ENCODE measurements at places on chromosomes 16 and 17. TPM values are rescaled to one million over a fixed set of nuclear protein-coding genes. Genes with fewer than 3 reads are reported as not detected.

YPEL2 gene
- 1.5 TPM for total RNA-seq

TBC1D3I gene
- not detected for total RNA-seq

TMEM235 gene
- total RNA-seq, result not detected

CCL17 gene
- total RNA-seq, result not detected

BIRC5 gene
- total RNA-seq, result 160 TPM

TMEM238L gene
- total RNA-seq, result not detected

DNAH3 gene
- total RNA-seq, result under 0.01 TPM

KRT31 gene
- total RNA-seq, result not detected

MYL4 gene
- not detected for total RNA-seq

GRCh38 chr17:15263206-15263579 lies 1.9 kb downstream of the PMP22 start:
- DNase-seq, result peak; percentile 89

- no peak for DNase-seq
Observed at GRCh38 chr17:72681844-72682243, 410.6 kb downstream of the SLC39A11 start.

DNA sequence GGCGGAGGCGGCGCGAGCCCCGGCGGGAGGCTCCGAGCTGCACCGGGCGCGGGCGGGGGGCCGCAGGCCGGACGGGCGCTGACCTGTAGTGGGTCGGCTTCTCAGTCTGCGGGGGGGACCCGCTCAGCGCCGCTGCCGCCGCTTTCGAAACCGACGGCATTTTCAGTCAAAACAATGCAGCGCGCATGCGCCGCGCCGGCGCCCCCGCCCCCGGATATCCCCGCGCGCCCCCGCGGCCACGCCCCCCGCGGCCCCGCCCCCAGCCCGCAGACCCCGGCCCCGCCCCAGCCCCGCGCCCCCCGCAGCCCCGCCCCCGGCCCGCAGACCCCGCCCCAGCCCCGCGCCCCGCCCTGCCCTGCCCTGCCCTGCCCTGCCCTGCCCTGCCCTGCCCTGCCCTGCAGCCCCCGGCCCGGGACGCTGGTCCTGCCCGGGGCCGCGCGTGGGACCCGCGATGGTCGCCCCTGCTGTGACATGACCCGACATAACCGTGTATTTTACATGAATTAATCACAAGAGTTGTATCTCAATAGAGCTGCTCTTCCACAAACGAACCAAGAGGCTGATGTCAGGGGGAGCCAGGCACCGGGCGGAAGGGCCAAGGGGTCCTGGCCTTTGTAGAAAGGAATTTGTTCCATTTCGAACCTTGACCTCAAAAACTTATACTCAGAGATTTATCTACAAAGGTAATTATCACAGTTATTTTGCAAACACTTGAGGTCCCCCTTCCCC lies at the start of gene UNKL:
Gene UNKL, minus strand, starts transcription at position 173 of the 729 bp plus-strand sequence. Its CDS starts 13 bp downstream, at position 160.
- DNase-seq, result peak; percentile 37

- peak; percentile 78 for DNase-seq
Observed at GRCh38 chr16:64983963-64984362, 137.9 kb downstream of the CDH11 start.

GRCh38 chr16:49654425-49654824 lies 201.5 kb downstream of the ZNF423 start:
- DNase-seq, result no peak

GRCh38 chr16:51545951-51546350 lies 394.9 kb upstream of the SALL1 start:
- DNase-seq, result no peak

- no peak for DNase-seq
Observed at GRCh38 chr17:65684631-65685030, 123.2 kb upstream of the AXIN2 start.

DNA sequence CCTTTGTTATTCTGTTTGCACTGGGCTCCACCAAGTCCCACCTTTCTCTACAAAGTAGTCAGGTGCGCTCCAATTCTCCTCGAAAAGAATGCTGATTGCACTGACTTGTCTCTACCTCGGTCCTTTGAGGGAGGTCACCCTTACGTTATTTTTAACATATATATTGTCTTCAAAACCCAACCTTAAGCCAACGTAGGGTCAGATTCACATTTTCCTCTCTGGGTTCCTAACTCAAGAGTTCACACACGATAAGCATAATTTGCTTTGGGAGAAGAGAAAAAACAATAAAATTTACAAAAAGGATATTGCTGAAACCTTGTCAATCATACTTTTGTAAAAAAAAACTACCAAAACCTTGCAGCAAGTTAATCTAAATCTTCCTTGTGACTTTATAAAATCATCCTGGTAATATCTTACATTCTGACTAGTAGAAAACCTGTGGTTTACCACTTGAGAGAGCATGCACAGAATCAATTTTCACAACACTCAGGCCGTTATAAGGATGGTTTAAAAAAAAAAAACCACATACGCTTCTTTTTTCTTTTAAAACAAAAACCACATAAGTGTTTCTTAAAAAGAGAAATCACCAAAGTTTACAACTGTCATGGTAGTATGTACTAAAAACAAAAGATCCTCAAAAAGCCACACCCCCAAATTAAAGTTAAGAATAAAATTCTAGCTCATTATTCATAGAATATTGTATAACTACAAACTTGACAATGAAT lies 72.2 kb upstream of the TRAP1 start:
- DNase-seq, result no peak

GRCh38 chr17:65071861-65072260 lies 15.3 kb upstream of the GNA13 start:
- DNase-seq, result peak; percentile 47

DNA sequence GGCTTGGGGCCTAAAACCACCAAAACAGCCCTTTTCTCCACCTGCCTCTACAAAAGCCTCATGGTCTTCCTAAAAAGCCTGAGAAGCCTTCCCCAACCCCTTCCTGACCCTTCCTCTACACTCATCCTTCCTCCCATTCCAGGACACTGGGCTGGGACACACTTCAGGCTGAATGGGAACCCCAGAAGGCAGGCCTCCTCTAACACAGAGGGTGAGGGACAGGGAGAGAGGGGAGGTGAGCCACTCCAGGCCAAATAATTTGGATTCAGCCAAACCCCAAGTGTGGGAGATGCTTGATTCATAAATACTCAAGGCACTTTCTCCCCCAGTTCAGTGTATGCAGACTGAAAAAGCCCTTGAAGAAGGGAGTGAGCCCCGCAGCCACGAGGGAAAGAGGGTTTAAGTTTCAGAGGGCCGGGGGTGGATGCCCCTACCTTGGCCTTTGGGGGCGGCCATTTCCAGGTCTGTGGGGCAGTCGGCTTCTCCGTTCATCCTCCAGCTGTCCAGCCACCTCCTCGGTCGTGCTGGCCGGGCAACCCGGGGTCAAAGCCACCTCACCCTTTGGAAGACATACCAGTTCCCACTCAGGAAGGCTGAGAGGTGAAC lies 1.6 kb downstream of the UBTF start:
- DNase-seq, result no peak

GRCh38 chr16:83803811-83804210 lies 4.0 kb upstream of the HSBP1 start:
- DNase-seq, result no peak

- DNase-seq, result no peak
Observed at GRCh38 chr16:19744670-19745069, 26.6 kb downstream of the IQCK start.

- DNase-seq, result no peak
Observed at GRCh38 chr16:49477250-49477895, 103.8 kb downstream of the C16orf78 start.

DNA sequence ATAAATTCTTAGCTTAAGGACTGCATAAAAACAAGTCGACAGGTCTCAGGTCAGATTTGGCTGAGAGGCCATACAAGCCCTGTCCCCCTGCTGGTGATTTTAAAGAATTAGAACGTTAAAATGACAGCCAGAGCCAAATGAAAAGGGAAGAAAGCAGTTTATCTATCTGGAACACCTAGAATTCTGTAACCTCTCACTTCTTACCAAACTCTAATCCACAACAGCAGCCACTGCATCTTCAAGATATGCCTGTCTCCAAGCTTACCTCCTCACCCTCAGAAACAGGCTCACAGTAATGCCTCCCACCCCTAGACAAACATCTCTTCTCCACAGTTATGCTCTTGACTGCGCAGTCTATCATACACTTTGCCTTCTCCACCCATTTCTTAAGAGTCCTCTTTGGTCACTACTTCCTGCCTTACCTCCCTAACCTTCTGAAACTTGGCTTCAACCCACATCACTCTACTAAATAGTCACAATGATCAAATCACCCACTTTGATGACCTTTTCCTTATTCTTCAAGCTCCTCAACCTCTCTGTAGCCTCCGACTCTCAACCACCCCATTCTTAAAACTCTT lies 14.2 kb downstream of the ANKFY1 start:
- peak; percentile 31 for DNase-seq

- DNase-seq, result peak; percentile 84
Observed at GRCh38 chr17:18363101-18364049, at the start of gene SHMT1. Gene SHMT1 (minus strand): TSS chr17:18363550. CDS start chr17:18355981, 7,569 bp downstream.

DNA sequence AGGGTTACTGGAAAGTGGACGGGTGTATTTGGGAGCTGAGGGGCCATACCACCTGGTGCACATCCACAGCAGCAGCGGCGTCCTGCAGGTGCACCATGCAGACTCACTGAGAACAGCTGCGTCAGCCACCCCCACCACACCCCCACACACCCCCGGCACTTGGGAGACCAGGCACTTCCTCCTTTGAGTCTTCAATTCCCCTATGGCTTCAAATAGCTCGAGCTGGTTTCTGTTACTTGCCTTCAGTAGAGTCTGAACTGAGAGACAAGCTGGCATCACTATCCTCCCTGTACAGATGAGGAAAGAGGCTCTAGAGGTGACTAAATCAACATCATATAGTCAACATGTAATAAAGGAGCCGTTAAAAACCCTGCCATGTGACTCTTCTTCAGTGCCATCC lies 15.4 kb downstream of the CUEDC1 start:
- DNase-seq, result no peak

DNA sequence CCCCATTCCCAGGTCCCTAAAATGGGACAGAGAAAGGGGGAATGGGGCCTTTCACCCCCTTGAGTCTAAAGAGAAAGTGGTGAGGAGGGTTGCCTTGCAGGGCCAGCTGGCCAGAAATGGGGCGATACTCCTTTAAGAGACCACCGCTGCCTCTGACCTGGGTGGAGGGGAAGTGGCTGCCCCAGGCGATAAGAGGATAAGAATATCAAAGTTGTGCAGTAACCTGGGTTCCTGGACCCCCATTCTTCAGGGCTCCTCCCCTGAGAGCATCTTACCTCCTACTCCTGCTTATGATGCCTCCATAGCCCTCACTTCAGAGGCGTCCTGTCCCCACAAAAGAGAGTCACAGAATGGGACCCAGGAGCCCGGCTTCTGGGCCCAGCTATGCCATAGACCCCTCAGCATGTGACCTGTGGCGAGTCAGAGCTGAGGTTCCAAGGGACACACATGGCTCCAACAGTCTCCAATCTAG lies 5.2 kb upstream of the TSPOAP1 start:
- no peak for DNase-seq

- DNase-seq, result peak; percentile 16
Observed at GRCh38 chr16:46899443-46900143, 15.4 kb downstream of the GPT2 start.

DNA sequence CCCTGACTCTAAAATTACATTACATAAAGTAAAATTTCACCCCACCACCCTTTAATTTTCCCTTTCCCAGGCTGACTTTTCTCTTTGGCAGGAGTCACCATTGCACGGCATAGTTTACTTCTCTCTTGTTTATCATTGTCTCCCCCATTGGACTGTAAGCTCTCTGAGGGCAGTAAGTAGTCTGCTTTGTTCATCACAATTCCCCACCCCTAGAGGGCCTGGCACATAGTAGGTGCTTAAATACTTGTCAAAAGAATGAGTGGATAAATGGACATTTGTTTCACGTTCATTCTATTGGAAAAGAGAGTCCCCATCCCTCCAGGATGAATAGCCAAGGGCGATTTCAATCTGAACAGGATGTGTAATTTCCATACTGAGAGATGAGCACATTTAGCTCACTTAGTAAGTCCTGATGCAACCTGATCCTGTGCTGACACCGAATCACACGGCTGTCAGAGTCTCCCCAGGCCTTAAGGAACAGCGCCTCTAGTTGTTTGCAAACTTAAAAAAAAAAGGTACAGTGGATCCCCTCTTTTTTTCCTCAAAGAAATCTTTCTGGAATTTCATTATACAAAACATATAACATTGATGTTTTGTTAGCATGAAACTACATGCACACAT lies 54.0 kb downstream of the AKAP1 start:
- DNase-seq, result no peak

DNA sequence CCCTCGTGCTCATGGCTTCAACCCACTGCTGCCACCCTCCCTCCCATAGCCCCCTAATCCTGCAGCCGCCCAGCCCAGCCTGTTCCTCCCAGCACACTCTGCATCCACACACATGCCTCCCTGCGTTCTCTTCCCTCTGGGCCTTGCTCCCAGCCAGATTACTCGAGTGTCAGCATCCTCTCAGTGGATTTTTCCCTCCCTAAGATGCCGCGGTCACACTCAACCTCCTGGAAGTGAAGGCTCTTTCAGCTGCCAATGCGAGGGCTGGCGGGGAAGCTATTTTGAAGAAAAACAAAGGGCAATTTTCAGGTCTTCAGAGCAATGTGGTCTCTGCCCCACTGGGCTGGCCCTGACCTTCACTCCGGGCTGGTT lies 23.2 kb upstream of the CACNG5 start:
- no peak for DNase-seq

- peak; percentile 76 for DNase-seq
Observed at GRCh38 chr16:20851601-20852000, 45.3 kb downstream of the REXO5 start.

DNA sequence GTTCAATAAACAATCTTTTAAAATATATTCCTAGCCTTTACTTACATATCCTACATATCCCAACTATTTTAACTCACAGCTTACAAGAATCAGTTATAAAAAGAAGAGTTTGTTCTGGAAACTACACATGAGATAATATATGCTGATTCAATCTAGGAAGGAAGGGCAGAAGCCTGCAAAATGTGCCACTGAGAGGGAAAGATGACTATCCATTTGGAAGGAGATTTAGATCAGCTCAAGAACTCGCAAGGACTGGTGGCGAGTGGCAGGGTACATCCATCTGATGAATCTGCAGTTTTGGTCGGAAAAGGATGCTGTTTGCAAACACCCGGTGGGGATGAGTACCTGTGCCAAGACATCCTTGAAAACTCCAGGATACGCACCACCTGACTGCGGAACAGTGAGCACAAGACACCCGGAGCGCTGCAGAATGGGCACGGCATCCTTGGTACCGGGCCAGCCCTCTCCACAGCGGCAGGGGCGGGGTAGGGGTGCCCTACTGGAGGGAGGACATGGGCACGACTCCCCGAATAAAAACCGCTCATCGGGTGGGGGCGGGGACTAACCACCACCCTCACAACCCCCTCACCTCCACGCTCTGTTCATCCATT lies 723 bp downstream of the TRIM37 start:
- peak; percentile 51 for DNase-seq

- peak; percentile 76 for DNase-seq
Observed at GRCh38 chr17:2892305-2892971, 96.2 kb downstream of the RAP1GAP2 start.

DNA sequence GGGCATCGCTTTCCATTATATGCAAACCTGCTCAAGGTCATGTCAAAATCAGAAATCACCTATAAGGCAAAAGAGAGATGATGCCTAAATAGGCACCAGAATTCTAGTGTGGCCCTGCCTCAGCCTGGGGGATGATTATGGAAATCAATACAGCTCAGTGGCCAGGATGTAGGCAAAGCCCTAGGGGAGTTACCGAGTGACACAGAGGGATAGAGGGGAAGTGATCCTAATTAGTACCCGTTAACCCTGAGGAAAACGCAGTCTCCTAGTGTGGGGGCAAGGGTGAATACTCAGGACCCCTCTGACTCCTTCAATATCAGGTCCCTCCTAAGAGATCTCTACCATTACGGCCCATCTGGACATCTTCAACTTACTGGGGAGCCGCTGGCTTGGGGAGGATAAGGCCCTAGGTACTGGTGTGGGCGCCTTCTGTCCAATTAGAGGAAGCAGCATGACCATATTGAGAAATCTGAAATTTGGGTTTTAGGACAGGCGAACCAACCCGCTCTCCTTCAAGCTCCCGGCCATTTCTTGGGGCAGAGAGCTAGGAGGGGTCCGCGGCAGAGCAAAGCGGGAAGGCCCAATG lies 725 bp downstream of the NT5C3B start:
- DNase-seq, result no peak
